Hematopoietic multipotent progenitor cell treated with erythropoietin and hydrocortisone succinate and interleukin-3 and kit ligand, for 4 days (in vitro differentiated cells): ENCODE measurements at places on chromosomes 6 and 20.

- no peak for DNase-seq
Observed at GRCh38 chr6:131854803-131855202, 47.0 kb downstream of the ENPP1 start.

DNA sequence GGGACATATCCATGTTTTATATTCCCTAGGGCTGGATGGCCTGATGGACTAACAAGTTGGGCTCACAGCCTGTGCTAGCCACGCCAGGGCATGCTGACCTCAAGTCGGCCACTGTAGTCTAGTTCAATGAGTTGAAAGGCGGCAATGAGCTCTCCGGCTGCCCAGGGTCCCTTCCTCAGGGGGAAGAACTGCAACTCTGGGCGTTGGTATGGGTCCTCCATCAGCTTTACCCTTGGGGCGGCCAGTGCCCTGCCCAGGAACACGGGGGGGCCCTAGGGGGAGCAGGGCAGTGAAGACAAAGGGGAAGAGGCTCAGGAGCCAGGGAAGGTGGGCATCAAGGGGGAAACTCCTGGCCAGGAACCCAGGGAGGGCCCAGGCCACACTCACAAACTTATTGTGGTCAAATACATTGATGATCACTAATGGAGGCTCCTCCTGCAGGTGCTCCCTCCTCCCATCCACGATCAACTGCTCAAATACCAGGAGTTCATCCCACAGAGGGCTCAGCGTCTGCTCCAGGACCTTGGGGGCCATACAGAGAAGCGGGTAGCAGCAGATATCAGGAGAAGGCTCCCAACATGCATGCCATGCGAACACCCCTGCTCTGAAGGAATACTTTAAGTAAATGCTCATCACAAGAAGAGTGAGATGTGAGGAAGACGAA, 32.8 kb upstream of the SPAG4 start:
- no peak for DNase-seq

DNA sequence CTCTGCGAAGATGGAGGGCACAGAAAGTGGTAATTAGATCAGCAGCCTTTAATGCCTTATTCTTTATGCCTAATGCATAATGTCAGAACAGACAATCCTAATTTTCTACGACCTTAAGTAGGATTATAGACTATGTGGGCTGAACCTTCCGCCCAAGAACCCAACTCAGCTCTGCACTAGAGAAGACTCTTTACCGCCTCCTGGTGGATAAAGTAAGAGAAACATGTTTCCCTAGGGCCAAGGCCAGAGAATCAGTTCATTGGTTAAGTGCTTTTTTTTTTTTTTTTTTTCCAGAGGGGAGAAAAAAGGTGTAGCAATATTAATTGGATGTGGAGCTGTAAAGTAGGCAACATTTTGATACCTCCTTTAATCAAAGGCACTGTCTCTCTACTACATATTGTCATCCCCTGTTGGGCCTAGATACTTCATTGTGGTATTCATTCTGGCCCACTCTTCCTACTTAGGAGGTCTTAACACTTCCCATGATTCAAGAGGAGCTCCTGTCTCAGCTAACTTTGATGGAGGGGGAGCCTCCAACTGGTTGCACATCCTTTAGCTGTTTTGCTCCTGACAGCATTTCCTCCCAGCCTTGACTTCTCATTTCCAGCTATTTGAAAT, 124.9 kb upstream of the NRN1 start:
- peak; percentile 58 for DNase-seq

GRCh38 chr6:82196161-82196560, 51.4 kb downstream of the IBTK start:
- DNase-seq: no peak

- no peak for DNase-seq
Observed at GRCh38 chr20:26276554-26277210, 580.0 kb upstream of the ZNF337 start.

- no peak for DNase-seq
Observed at GRCh38 chr6:168371618-168371980, 52.0 kb upstream of the DACT2 start.

DNA sequence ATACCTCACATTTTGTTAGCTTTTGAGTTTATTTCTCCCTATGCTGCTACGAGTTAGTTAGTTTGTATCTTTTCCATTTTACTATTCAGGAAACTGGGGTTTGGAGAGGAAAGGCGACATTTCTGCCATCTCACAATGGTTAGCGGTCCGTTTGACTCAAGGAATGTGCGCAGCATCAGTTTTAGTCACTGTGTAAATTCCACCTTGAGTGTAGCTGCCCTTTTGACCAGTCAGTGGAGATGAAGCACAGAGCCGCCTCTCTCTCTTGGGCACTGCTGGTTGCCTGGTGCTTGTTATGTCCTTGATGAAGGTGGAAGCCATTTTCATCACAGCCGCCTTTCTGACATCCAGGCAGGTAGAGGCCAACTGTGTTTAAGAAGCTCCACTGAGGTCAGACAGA, 185.5 kb downstream of the SCP2D1 start:
- DNase-seq: no peak

DNA sequence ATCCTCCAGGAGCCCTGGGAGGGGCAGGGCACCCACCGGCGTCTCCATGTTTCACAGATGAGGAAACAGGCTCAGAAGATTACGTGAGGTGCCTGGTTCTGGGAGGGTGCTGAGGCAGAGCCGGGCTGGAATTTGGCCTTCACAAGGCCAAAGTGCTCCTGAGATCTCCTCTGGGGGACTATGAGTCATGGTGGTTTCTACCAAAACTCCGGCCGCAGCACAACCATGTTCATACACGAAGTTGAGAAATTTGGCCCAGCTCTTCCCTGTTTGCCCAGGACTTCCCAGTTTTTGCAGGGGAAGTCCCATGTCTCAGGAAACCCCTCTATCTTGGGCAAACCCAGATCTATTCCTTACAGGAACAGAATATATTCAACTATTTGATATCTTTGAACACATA, 172.9 kb upstream of the CDYL start:
- no peak for DNase-seq

GRCh38 chr6:120869397-120869796, 464.9 kb downstream of the TBC1D32 start:
- peak; percentile 8 for DNase-seq
